ENCODE measurements at places on chromosomes 13 and 19. TPM values are rescaled to one million over a fixed set of nuclear protein-coding genes. Genes with fewer than 3 reads are reported as not detected.

The EFNA2 gene
- 61.4 TPM for total RNA-seq

DNA sequence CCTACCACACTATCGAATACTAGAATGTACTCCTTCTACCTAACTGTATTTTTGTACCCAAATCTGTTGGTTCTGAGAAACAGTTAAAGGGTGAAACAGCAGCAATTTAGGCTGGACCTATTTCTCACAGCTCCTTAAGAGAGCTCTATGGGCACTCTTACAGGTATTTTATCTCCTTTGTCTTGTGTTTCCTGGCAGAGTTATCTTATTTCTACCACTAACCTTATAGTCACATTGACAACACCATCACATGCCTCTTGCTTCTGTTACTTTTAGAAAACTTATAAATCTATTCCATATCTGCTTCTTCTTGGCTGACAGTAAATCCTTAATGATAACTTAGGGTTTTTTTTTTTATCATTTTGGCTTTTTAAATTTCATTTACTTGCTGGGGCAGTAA is 130.7 kb downstream of the MYO16 start:
- H3K27me3 ChIP-seq = no peaks in the 10 kb centered on the region
- peaks cover 6% of the 10 kb centered on the region for H3K4me1 ChIP-seq
- H3K27ac ChIP-seq = no peak overlapping the region
- no peak for DNase-seq

DNA sequence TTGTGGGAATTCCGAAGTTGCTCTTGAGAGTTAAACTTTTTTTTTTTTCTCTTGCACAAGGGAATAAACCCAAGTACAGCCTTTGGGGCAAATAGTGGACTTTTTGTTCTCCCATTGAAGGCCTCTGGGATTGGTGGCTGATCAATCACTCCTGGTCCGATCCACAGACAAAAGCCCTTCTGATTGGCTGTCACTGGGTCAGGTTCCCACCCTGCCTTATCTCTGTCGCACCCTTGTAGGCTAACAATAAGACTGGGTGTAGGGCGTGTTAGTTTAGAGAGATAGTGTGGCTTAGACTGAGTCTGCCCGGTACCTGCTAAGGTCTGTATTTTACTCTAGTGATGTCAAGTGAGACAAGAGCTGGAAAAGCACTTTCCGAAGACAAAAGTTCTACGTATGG is 380.8 kb downstream of the NDFIP2 start:
- no peaks in the 10 kb centered on the region for H3K4me1 ChIP-seq
- H3K27me3 ChIP-seq = no peaks in the 10 kb centered on the region
- no peak overlapping the region for H3K4me3 ChIP-seq

GRCh38 chr19:56765137-56765536 is 75.4 kb downstream of the PEG3 start:
- no peaks in the 10 kb centered on the region for H3K4me1 ChIP-seq
- peaks cover 12% of the 10 kb centered on the region for H3K36me3 ChIP-seq
- H3K4me3 ChIP-seq = peak overlapping the region; percentile 96
- no peak overlapping the region for H3K27ac ChIP-seq

DNA sequence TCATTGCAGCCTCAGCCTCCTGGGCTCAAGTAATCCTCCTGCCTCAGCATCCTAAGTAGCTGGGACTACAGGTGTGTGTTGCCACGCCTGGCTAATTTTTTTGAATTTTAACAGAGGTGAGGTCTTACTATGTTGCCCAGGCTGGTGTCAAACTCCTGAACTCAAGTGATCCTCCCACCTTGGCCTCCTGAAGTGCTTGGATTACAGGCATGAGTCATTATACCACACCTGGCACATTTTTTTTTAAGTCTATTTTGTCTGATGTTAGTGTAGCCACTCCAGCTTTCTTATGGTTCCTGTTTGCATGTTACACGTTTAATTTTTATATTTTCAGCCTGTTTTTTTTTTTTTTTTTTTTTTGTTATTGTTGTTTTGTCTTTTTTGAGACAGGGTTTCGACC is 24.8 kb downstream of the KDM4B start:
- H3K4me1 ChIP-seq = peaks cover 30% of the 10 kb centered on the region
- no peak overlapping the region for H3K27ac ChIP-seq
- H3K36me3 ChIP-seq = no peaks in the 10 kb centered on the region
- peak overlapping the region; percentile 15 for H3K4me3 ChIP-seq
- peaks cover 3% of the 10 kb centered on the region for H3K27me3 ChIP-seq
- DNase-seq = no peak

The CACNA1A gene
- total RNA-seq = 190 TPM

The ZNF675 gene
- 36.5 TPM for total RNA-seq

- no peaks in the 10 kb centered on the region for H3K36me3 ChIP-seq
- H3K27me3 ChIP-seq = no peaks in the 10 kb centered on the region
- no peaks in the 10 kb centered on the region for H3K4me1 ChIP-seq
- H3K27ac ChIP-seq = no peak overlapping the region
- H3K4me3 ChIP-seq = no peak overlapping the region
These were observed 191.0 kb upstream of the IRS2 start for GRCh38 chr13:109977212-109977968.

The CELF5 gene
- total RNA-seq = 12.5 TPM

The NLRP9 gene
- total RNA-seq = not detected

The ACP7 gene
- total RNA-seq = not detected

DNA sequence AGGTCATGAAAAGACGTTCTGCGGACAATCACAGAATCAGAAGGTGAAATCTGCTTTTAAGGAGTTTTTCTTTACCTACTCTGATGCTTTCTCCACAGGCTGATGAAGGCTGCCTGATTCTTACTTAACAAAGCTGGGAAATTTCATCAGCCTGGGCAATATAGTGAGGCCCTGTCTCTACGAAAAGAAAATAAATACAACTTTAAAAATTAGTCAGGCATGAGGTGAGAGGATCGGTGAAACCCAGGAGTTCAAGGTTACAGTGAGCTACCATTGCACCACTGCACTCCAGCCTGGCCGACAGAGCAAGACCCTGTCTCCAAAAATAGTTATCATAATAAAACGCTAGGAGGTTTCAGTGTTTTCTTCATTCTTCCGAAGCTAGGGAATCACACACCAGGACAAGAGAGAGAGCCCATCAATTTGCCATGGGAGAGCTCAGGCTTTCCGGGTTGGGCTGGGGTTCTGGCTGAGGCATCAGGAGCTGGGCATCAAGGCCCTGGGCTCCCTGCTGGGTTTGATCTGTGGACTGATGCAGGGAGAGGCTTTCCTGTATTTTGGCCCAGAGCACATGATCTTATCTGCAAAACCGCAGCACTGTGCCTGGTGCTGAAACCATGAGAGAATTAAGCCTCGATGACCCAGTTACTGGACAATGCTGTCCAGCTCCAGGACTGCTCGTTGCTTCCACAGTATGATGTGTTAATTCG is 25.1 kb upstream of the CEBPG start:
- H3K4me1 ChIP-seq = peaks cover 8% of the 10 kb centered on the region
- no peaks in the 10 kb centered on the region for H3K27me3 ChIP-seq
- no peak for DNase-seq

- H3K27ac ChIP-seq = no peak overlapping the region
- no peaks in the 10 kb centered on the region for H3K27me3 ChIP-seq
- peaks cover 14% of the 10 kb centered on the region for H3K4me1 ChIP-seq
- no peak for DNase-seq
- no peaks in the 10 kb centered on the region for H3K36me3 ChIP-seq
These were observed 7.3 kb downstream of the GPR183 start for GRCh38 chr13:99299920-99300341.

The EHD2 gene
- total RNA-seq = 7.6 TPM

The CATSPERD gene
- total RNA-seq = not detected

DNA sequence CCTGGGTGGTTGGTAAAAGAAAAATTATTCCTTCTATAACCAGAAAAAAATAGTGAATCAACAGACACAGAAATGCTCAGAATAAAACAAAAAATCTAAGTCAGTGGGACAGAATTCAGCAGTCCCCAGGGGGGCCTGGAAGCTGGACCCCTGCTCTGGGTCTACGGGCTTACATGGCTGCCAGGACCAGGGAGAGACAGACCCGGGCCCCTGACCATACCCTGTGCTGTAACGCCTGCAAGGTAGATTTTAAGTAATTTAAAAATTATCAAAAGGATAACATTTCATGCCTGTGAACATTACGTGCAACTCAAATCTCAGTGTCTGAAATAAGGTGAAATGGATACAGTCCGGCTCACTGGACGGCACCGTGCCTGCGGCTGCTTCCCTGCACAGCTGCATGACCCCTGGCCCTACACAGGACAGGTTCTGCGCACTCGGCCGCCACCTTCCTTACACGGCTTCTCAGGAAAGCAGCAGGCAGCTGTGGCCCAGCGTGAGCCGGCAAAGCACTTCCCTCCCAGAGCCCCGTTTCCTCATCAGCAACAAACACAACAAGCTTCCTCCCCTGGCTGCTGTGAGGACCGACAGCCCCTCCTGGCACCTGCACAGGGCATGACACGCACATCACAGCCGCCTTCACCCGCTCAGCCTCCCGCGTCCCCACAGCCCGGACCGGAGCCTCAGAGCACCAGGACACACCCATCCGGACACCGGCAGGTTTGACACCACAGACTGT is 22.2 kb downstream of the RASA3 start:
- peak overlapping the region; percentile 38 for H3K4me3 ChIP-seq
- H3K27ac ChIP-seq = peak overlapping the region; percentile 48
- peak; percentile 58 for DNase-seq
- H3K4me1 ChIP-seq = peaks cover 46% of the 10 kb centered on the region

Measured in glutamatergic neuron (in vitro differentiated cells).